ENCODE measurements at places on chromosomes 7 and 10.

DNA sequence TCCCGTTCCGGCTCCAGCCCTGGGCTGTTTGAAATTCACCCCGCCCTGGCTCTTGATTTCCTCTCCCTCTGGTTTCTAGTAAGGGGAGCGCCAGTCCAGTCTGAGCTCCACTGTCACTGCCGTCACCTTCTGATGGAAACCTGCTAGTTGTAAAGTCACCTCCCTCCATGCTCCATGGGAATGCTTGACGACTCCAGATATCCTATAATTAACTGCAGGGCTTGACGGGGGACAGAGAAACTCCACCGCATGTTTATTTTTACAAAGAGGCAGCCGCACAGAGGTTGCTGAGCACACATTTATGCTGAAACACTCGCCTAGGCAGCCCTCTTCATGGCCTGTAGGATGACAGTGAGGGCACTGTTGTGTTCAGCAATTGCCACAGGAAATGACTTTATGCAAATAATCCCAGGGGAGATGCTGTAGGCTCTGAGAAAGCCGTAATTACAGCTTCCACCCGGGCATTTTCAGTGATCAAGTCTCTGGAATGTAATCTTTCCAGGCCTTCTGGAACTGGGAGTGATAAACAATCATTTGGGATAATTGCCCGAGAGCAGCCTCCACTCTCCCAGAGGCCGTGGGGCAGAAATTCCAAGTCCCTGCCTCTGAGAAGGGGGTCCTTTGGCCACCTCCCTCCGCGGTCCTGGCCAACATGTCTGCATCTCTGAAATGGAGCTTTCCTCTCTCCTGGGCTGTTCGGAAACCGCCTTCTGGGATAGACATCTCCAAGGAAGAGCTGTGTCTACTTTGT is 300.5 kb downstream of the KLF6 start:
- DNase-seq: no peak

DNA sequence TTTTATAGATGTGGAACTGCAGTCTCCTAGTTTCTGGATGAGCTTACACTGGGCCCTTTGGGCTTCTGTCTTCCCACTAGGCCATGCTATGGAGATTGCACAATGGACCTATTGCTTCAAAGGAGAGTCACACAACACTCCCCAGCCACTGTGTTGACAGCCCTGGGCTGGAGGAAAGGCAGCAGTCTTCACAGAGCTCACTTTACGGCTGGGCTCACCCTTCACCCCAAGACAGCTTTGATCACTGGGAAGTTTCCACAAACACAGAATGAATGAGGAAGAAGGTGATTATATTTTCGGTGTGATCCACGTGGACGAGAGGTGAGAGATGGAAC is 92.7 kb upstream of the GDF10 start:
- DNase-seq: no peak

- no peak for DNase-seq
These were observed 688.9 kb upstream of the POT1 start for GRCh38 chr7:125618516-125618915.

DNA sequence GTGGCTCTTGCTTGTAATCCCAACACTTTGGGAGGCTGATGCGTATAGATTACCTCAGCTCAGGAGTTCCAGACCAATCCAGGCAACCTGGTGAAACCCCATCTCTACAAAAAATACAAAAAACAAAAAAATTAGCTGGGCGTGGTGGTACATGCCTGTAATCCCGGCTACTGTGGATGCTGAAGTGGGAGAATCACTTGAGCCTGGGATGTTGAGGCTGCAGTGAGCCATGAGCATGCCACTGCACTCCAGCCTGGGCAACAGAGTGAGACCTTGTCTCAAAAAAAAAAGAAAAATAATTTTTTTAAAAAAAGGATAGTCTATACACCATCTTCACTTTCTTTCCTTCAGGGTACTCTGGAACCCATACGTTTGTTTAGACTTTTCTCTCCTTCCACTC is 6.2 kb downstream of the REEP3 start:
- DNase-seq: no peak

GRCh38 chr10:122461729-122462532 is 578 bp downstream of the HTRA1 start:
- DNase-seq: no peak

DNA sequence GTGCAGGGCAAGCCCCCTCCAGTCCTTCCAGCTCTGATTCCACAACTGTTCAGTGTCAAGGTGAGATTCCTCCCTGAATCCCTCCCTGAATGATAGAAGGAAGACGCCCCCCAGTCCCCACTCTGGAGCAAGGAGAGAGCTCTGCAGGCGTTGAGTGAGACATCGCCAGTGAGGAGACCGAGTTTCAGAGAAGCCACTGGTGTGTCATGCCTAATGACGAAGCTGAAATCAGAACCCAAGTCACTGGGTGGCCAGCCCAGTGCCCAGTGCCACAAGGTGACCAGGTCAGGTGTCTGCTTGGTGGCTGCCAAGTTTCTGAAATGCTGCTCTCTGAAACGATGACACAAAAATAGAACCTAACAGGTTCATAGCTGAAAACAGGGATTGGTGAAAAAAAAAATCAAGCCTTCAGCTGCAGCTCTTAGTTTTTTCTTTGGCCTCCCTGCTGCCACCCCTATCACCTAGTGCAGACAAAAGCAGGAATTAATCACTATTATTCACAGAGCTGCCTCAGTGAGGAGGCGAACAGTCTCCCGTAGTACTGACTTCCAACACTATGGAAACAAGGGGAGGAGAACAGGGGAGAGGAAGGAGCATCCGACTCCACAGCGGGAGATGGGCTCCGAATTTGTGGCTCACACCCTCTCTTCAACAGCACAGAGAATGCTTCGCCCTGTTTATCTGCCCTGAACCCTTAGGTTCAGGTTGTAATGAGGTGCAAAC is 153.5 kb downstream of the ARHGAP12 start:
- DNase-seq: no peak

- no peak for DNase-seq
These were observed 82.6 kb downstream of the GNAI1 start for GRCh38 chr7:80216996-80217842.

DNA sequence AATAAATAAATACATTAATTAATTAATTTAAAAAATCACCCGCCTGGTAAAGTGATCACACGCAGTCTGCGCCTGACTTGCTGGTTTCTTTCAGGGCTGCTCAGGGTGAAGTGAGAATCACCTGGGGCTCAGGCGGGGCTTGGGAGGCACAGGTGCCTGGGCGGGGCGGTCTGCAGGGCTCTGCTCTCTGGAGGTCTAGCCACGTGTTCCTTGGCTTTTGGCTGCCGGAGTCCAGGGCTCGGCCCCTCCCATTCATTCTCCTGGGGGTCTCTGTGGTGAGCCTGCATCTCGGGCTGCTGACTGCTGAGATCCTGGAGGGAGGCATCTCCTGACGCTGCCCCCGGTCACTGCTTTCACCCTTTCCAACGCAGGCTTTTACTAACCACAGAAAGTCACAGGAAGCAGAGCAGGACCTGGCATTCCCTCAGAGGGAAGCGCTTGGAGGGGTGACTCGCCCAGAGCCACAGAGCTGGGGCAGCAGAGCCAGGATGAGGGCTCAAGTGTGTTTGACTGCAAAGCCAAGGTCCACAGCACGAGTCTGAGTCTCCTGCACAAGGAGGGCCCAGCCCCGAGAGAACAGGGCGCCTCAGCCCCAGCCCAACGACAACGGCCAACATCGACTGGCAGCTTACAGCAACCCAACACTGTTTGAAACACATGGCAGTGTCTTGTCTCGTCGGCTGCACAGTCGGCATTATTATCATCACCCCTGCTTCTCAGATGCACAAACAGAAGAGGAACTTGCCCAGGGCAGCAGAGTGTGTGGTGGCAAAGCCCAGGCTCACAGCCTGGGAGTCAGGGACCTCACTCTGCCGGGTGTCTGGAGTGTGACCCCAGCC is 22.4 kb upstream of the MNX1 start:
- DNase-seq: no peak

GRCh38 chr10:86533328-86533727 is 11.7 kb upstream of the WAPL start:
- DNase-seq: no peak

- DNase-seq: no peak
These were observed 26.0 kb downstream of the PPP1R3A start for GRCh38 chr7:113892818-113893217.

- no peak for DNase-seq
These were observed 94.0 kb downstream of the C10orf105 start for GRCh38 chr10:71625445-71626175.

DNA sequence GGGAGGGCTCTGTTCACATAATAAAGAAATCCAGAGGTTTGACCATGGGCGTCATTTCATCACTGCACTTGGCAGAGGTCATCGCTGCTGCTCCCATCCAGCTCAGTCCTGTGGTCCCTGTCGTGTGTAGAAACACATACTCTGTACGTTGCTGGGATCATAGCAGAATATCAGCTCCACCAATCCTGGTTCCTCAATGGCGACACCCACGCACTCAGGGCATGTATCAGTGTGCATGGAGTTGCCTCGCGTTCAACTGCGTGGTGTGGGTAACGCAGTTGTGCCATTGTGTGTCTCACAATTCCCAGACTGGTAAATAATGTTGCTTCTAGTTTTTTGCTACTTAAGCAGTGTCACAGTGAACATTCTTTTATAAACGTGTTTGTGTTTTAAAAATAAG is 111.1 kb downstream of the LHPP start:
- DNase-seq: no peak

GRCh38 chr7:154474903-154475520 is 422.8 kb downstream of the DPP6 start:
- no peak for DNase-seq

DNA sequence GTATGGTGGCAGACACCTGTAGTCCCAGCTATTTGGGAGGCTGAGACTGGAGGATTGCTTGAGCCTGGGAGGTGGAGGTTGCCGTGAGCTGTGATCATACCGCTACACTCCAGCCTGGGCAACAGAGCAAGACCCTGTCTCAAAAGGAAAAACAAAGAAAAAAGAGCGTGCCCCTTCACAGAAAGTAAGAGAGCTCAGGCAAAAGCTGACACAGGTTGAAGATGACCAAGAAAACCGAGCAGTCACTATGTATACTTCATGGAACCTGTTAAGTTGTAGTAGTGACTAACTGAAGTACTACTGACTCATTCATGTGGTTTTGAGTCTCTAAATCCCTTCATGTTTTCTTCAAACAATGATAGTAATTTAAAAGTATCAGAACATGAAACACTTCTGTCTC is 1.2 kb upstream of the PRRT4 start:
- no peak for DNase-seq

DNA sequence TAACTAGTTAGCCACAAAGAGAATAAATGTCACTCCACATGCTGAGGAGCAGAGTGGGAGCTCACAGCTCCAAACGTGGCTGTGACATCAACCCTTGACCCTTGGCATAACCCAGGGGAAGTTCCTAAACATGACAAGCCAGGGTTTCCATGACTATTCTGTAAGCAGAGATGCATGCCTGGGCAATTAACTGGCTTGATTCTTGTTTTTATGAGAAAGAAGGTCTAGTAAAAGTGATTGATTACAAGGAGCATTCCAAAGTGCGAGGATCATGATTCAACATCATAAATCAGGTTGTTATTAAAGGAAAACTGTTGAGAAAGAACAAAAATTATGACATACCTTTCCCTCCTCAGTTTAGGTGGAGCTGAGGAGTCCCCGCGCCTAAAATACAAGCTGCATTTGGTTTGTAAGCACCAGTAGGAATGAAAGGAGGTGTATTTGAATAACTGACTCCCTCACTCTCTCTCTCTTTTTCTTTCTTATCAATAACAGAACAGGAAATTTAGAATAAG is 108.4 kb downstream of the SFMBT2 start:
- DNase-seq: no peak

DNA sequence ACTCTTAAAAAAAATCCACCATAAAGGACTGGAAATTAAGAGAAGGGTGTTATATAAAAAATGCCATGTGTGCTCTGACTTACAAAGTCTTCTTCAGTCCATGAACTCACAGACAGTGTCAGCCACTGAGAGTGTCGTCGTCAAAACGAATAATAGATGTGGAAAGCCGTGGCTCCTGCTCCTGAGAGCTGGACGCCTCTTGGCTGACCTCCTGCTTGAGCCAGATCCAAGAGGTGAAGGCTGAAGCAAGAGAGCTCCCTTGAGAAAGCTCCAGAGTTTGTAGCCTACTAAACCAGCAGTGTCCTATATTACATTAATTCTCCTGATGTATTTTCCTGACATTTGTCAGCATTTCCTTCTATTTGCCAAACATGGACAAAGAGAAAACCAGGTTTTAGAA is 234.3 kb upstream of the C7orf33 start:
- no peak for DNase-seq

GRCh38 chr7:100687751-100688300 is 6.2 kb downstream of the GIGYF1 start:
- DNase-seq: no peak

- DNase-seq: no peak
These were observed 295.5 kb downstream of the DOCK4 start for GRCh38 chr7:111910656-111911055.

DNA sequence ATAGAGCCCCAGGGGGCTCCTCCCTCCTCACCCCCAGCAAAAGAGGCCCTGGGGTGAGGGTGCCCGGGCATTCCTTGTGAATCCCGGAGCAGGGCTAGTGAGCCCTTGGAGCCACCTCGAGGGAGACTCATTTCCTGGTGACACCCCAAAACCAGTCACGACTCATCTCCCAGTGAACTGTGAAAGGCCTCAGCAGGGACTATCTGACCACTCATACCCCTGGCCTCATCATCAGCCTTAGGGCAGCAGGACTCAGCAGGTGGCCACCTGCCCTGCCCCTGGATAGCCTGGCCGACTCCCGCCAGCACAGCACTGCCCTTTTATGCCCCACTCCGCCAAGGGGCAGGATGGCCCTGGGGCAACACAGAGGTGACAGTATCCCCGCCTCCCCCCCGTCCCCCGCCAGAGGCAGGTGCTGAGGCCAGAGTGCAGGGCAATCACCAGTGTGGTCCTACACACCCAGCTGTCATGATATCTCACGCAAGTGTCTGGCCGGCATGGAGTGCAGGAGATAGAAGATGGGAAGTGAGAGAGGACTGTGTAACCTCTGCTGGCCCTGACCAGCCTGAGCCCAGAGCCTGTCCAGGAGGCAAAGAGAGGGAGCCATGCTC is 3.2 kb downstream of the SNCG start:
- no peak for DNase-seq

GRCh38 chr10:83625831-83626360 is 513.4 kb upstream of the GHITM start:
- DNase-seq: no peak

GRCh38 chr10:71443676-71444075 is 47.0 kb downstream of the CDH23 start:
- no peak for DNase-seq

- no peak for DNase-seq
These were observed 52.6 kb downstream of the CAV1 start for GRCh38 chr7:116577320-116577871.
